Suprapubic skin (tissue), 4 donors: ENCODE measurements at places on chromosomes 11 and 22. TPM values are rescaled to one million over a fixed set of nuclear protein-coding genes. Genes with fewer than 3 reads are reported as not detected.

The PKP3 gene
- 486 TPM for total RNA-seq

The XBP1 gene
- 242 TPM for total RNA-seq

The RASSF10 gene
- total RNA-seq: 7.1 TPM

The BEST1 gene
- total RNA-seq: 4.1 TPM

The SLC17A6 gene
- total RNA-seq: not detected

The ATG2A gene
- total RNA-seq: 80.1 TPM

The NCF4 gene
- total RNA-seq: 1.1 TPM

The POTEH gene
- not detected for total RNA-seq

- H3K27ac ChIP-seq: no peak overlapping the region
- no peak overlapping the region for H3K4me3 ChIP-seq
- H3K27me3 ChIP-seq: no peaks in the 10 kb centered on the region
- DNase-seq: no peak
- no peaks in the 10 kb centered on the region for H3K4me1 ChIP-seq
- no peaks in the 10 kb centered on the region for H3K36me3 ChIP-seq
Observed at GRCh38 chr11:119816660-119817059, 87.7 kb upstream of the NECTIN1 start.

GRCh38 chr11:74839446-74839845, 90.8 kb downstream of the RNF169 start:
- DNase-seq: no peak
- H3K27ac ChIP-seq: no peak overlapping the region
- H3K36me3 ChIP-seq: peaks cover 79% of the 10 kb centered on the region
- H3K4me3 ChIP-seq: no peak overlapping the region

- H3K27ac ChIP-seq: peak overlapping the region; percentile 39
- no peak overlapping the region for H3K4me3 ChIP-seq
- H3K4me1 ChIP-seq: peaks cover 11% of the 10 kb centered on the region
Observed at GRCh38 chr11:7555052-7555699, 41.4 kb downstream of the PPFIBP2 start.

DNA sequence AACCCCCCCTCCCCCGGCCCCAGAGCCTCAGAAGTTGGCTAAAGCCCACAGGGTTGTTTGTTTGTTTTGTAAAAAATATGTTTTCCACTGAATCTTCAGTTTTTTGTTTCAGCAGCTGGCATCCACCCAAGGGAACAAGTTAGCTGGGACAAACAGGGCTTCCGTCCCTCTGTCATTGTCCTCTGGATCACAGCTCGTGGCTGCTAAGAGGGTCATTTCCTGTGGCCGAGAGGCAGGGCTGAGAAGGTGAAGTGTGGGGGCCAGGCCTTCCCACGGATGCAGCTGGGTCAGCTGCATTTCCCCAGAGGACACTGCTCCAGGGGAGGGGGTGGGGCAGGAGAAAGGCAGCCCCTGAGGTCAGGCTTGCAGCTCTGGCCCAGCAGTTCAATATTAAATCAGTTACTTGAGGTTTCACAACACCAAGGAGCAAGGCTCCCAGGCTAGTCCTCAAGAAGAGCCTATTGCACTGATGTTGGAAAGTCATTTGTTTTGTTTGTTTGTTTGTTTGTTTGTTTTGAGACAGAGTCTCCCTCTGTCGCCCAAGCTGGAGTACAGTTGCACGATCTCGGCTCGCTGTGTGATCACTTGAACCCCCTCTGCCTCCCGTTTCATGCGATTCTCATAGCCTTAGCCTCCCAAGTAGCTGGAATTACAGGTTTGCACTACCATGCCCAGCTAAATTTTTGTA, 34.4 kb upstream of the SMTN start:
- no peaks in the 10 kb centered on the region for H3K4me1 ChIP-seq
- H3K27me3 ChIP-seq: no peaks in the 10 kb centered on the region
- no peaks in the 10 kb centered on the region for H3K36me3 ChIP-seq
- DNase-seq: peak; percentile 81
- H3K27ac ChIP-seq: peak overlapping the region; percentile 20

DNA sequence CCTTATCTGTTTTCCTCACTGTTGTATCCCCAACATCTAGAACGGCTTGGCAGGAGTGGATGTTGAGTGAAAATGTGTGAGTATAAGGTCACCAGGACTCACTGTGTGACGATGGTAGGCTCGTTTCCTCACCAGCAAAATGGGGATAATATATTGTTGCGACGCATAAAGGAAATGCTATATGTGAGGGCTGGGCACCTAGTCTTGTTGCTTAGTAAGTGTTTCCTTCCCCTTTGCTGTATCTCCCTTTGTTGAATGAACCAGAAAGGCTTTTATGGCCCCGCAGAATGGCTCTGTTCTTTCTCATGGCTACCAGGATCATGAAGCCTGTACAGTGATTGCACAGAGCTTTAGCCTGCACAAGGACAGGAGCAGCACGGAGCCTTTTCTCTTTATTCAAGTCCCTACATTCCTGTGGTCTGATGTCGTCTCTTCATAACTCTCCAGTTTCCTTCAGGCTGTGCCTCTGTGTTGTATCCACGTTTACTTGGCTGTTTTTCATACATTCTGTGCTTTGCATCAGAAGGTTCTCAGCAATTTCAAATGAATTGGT, 5.4 kb downstream of the TNRC6B start:
- H3K4me1 ChIP-seq: peaks cover 78% of the 10 kb centered on the region
- H3K27me3 ChIP-seq: no peaks in the 10 kb centered on the region

DNA sequence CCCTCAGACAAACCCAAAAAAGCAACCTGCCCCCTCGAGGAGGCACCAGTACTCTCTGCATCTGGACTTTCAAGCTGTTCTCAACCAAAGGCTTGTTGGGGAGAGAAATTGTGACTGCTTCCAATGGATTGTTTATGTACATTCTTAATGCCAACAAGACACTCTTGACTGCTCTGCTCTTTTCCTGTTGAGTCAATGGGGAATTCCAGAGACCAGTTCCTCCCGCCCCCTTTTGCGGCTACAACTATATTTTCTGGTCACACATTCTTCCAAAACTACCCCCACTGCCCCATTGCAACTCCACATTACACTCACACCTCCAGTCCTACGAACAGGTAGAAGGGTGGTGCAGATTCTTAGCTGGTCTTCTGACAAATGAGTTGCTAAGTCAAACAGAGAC, 187.0 kb downstream of the DSCAML1 start:
- no peak overlapping the region for H3K4me3 ChIP-seq
- H3K27me3 ChIP-seq: peaks cover 13% of the 10 kb centered on the region
- no peaks in the 10 kb centered on the region for H3K36me3 ChIP-seq
- DNase-seq: no peak
- H3K4me1 ChIP-seq: no peaks in the 10 kb centered on the region

- no peaks in the 10 kb centered on the region for H3K36me3 ChIP-seq
- no peak overlapping the region for H3K27ac ChIP-seq
- H3K4me1 ChIP-seq: no peaks in the 10 kb centered on the region
- H3K27me3 ChIP-seq: no peaks in the 10 kb centered on the region
- no peak for DNase-seq
Observed at GRCh38 chr11:23359297-23359696, 499.0 kb upstream of the CCDC179 start.

DNA sequence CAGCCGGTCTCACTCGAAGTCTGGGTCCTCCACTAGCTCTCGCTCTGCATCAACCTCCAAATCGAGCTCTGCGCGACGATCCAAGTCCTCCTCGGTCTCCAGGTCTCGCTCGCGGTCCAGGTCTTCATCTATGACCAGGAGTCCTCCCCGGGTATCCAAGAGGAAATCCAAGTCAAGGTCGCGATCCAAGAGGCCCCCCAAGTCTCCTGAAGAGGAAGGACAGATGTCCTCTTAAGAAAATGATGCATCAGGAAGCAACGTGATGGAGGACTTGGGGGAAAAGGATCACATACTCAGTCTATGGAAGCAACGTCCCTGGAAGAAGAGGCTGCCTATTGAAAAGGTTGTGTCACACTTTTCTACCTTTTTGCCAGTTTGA, 1.1 kb downstream of the SRSF8 start:
- H3K27ac ChIP-seq: peak overlapping the region; percentile 98
- peak overlapping the region; percentile 97 for H3K4me3 ChIP-seq
- DNase-seq: no peak

DNA sequence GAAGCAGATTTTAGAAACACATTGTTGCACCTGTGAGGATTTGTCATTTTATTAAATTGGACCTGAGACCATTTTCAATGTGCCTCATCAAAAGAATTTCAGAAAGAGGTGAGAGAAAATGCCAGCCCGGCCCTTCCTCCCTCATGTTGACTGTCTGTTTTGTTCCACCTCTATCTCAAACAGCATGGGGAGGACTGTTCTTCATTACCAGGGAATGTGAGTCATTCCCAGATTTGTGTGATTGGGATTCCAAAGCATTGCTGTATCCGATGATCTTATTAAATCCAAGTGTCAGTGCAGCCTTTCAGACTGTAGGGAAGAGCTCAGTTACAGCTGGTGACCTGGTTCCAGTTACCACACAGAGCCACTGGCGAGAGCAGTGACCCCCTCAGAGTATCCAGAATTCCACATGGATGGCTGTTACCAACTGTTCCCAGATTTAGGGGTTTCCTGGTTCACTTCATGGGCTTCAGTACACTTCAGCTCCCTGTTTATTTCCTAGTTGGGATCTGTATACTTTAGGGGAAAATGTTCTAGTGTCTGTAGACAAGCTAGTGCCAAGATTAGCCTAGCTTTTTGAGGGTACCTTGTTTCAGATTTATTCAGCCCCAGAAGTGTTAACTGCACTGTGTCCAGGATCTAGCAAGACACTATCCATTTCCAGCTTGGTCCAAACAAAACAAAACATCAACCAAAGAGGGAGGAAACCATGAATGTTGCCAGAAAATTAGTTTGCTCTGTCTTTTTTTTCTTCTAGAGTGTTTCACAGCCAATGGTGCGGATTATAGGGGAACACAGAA, 20.9 kb downstream of the KREMEN1 start:
- no peak overlapping the region for H3K4me3 ChIP-seq
- H3K4me1 ChIP-seq: peaks cover 19% of the 10 kb centered on the region
- no peaks in the 10 kb centered on the region for H3K27me3 ChIP-seq
- H3K36me3 ChIP-seq: peaks cover 8% of the 10 kb centered on the region
- peak overlapping the region; percentile 30 for H3K27ac ChIP-seq

GRCh38 chr11:113960702-113961330, 14.1 kb upstream of the HTR3A start:
- no peaks in the 10 kb centered on the region for H3K36me3 ChIP-seq
- no peaks in the 10 kb centered on the region for H3K4me1 ChIP-seq
- no peak overlapping the region for H3K4me3 ChIP-seq
- peaks cover 8% of the 10 kb centered on the region for H3K27me3 ChIP-seq

DNA sequence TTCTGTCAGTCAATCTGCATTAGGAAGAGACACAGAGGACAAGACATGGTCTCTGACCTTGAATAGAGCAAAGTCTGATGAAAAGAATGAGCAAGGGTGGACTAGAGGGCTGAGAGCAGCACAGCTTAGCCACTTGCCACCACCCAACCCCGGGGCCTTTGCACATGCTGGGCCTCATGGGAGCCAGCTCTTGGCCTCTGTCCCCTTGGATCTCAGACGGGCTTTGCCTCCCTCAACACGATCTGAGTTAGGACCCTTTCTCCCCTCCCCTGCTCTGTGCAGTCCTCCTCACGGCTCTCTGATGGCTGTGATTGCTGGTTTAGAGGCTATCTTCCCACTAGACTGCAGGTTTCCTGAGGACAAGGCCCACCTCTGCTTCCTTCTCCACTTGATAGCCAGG, 131.6 kb upstream of the B3GAT1 start:
- H3K27me3 ChIP-seq: peaks cover 4% of the 10 kb centered on the region
- H3K4me3 ChIP-seq: no peak overlapping the region
- no peak overlapping the region for H3K27ac ChIP-seq
- H3K4me1 ChIP-seq: no peaks in the 10 kb centered on the region
- H3K36me3 ChIP-seq: no peaks in the 10 kb centered on the region
- DNase-seq: no peak

DNA sequence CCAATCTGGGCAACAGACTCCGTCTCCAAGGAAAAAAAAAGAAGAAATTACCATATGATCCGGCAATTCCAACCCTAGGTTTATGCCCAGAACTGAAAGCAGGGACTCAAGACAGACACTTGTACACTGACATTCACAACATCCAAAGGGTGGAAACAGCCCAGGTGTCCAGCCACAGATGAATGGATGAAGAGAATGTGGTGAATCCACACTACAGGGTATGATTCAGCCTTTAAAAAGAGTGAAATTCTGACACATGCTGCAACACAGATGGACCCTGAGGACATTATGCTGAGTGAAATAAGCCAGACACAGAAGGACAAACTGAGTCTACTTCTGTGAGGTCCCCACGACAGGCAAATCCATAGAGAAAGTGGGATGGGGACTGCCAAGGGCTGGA, 43.9 kb downstream of the SGSM3 start:
- no peak overlapping the region for H3K4me3 ChIP-seq
- H3K27me3 ChIP-seq: no peaks in the 10 kb centered on the region
- no peak overlapping the region for H3K27ac ChIP-seq
- DNase-seq: no peak
- H3K36me3 ChIP-seq: peaks cover 68% of the 10 kb centered on the region
- peaks cover 25% of the 10 kb centered on the region for H3K4me1 ChIP-seq
